Daoy (cell line): ENCODE measurements at places on chromosomes 1 and 21. TPM values are rescaled to one million over a fixed set of nuclear protein-coding genes. Genes with fewer than 3 reads are reported as not detected.
A peak's percentile ranks its signal among the peaks of the same experiment; 100 is the strongest.

The C1orf167 gene
- not detected in 2 replicates for total RNA-seq

- no peak for DNase-seq
These were observed 46.2 kb downstream of the PLPP3 start for GRCh38 chr1:56533197-56533596.

- no peak for DNase-seq
These were observed 77.1 kb downstream of the XCL2 start for GRCh38 chr1:168466714-168467131.

The S100A3 gene
- 9.0 and 12.2 TPM in 2 replicates for total RNA-seq

- no peak for DNase-seq
These were observed 41.8 kb downstream of the SGIP1 start for GRCh38 chr1:66575739-66576138.

The FAM151A gene
- not detected in 2 replicates for total RNA-seq

The A3GALT2 gene
- total RNA-seq, result not detected in 2 replicates

- DNase-seq, result no peak
These were observed 48.8 kb downstream of the ATP5PO start for GRCh38 chr21:33866826-33867225.

DNA sequence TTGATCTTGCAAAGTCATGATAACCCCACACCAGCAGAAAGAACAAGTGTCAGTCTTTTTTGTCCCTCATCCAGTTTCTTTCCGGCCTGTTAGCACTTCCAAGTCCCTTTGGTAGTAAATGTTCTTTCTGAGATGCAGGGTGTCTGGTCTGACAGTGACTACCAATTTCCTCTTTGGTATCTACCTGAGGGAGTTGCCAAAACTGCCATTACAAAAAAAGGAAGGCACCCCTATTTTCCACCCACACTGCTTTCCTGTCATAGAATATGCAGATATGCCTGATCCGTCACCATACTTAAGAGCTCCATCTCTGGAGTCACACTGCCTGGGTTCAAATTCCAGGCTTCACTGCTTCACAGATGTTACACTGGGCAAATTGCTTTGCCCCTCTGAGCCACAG lies 72.4 kb downstream of the ZNF281 start:
- no peak for DNase-seq

The CBR3 gene
- 37.0 and 49.8 TPM in 2 replicates for total RNA-seq

The PM20D1 gene
- total RNA-seq, result not detected in 2 replicates

DNA sequence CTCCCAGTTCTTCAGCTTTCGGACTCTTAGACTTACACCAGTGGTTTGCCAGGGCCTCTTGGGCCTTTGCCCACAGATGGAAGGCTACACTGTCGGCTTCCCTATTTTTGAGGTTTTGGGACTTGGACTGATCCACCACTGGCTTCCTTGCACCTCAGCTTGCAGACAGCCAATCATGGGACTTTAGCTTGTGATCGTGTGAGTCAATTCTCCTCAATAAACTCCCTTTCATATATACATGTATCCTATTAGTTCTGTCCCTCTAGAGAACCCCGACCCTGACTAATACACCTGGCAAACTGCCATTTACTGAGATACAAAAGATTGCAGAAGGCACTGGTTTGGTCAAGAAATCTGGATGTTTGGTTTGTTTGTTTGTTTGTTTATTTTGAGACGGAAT lies 6.4 kb upstream of the RAB4A start:
- DNase-seq, result no peak

The IGSF9 gene
- 1.7 and 2.7 TPM in 2 replicates for total RNA-seq

The FAF1 gene
- total RNA-seq, result 148 and 196 TPM in 2 replicates

The SERTAD4 gene
- 4.4 and 5.1 TPM in 2 replicates for total RNA-seq

GRCh38 chr1:25198663-25199252 lies 33.5 kb downstream of the SYF2 start:
- DNase-seq, result peak; percentile 18

The PRDM16 gene
- 0.91 and 3.1 TPM in 2 replicates for total RNA-seq

GRCh38 chr21:26281506-26281905 lies 110.9 kb upstream of the APP start:
- no peak for DNase-seq

The AADACL4 gene
- total RNA-seq, result not detected in 2 replicates

The CNR2 gene
- total RNA-seq, result not detected in 2 replicates

The NUDT4B gene
- total RNA-seq, result 5.7 and 30.9 TPM in 2 replicates

GRCh38 chr1:192270398-192270797 lies 46.4 kb upstream of the RGS21 start:
- no peak for DNase-seq

GRCh38 chr21:32307706-32308105 lies 9.1 kb downstream of the MRAP start:
- DNase-seq, result no peak

DNA sequence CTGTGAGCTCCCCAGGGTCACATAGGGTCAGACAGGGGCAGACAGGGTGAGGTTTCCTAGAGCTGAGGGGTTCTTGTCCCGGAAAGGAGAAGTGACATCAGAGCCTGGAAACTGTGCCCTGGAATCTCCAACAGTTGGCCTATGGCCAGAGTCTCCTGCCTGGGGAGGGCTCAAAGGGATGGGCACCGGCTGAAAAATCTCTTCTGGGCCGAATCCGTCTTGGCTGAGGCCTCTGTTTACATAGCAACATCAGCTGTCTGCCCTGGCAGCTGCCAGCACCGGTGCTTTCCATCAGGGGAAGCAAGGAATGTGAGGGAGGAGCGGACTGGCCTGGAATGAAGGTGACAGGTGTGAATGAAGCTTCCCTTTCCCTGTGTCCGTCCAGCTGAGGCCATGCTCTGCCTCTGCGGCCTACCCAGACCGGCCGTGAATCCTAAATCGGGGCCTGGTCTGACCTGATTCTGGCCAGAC lies 30.7 kb downstream of the VASH2 start:
- DNase-seq, result peak; percentile 15

- no peak for DNase-seq
These were observed 68.3 kb downstream of the PTGER3 start for GRCh38 chr1:70979313-70979712.

GRCh38 chr1:54952950-54953718 lies 27.3 kb upstream of the TMEM61 start:
- peak; percentile 41 for DNase-seq

DNA sequence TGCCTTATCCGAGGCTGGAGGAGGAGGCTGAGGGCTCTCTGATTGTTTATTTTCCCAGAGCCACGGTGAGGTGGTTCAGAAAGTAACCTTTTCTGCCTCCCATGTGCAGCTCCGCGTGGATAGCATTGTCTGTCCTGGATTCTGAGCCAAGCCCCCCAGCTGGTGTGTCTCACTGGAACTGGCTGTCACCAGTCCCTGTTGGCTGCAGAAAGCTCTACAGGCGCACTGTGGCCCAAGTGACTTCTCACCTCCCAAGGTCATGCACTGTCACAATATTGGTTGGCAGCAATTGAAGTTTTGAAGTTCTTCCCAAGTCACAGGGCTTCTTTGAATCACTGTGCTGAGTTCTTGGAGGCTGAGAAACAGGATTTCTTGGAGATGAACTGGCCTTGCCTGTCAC lies 8.2 kb downstream of the BMP8A start:
- no peak for DNase-seq

GRCh38 chr1:83530506-83530905 lies 468.4 kb downstream of the TTLL7 start:
- no peak for DNase-seq

The ADORA1 gene
- 0.89 and 2.7 TPM in 2 replicates for total RNA-seq

GRCh38 chr21:37237764-37238163 lies 29.4 kb downstream of the VPS26C start:
- no peak for DNase-seq

DNA sequence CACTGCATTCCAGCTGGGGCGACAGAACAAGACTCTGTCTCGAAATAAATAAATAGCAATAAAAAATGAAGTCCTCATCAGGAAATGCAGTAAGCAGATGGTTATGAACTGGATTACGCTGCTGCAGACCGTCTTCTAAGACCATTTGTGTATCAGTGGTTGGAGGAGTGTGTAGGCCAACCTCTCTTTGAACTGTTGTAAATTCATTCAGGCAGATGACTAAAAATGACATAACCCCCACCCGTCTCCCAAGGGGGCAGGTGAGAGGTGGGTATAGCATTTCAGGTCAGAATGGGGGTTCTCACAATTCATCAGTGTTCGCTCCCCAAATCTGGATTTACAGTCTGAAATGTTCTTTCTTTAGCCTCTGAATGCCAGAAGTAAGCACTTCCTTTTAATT lies 177.3 kb downstream of the KIF26B start:
- DNase-seq, result no peak

DNA sequence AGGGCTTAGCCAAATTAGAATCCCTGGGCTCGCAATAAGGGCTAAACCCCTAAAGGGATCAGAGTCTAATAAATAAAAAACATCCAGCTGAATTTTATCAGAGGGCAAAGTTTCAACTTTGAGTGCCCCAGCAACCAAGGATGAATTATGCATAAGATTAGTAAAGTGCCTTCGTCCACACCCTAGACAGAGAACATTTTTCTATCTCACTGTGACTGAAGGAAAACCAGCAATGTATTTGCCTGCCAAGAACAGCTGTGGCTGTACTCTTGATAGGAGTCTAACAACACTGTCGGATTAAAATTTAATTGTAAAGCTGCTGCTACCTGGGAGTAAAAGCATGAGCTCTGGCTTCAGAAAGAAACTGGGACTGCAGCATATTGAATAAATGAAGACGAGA lies 23.3 kb downstream of the WNT2B start:
- DNase-seq, result no peak

DNA sequence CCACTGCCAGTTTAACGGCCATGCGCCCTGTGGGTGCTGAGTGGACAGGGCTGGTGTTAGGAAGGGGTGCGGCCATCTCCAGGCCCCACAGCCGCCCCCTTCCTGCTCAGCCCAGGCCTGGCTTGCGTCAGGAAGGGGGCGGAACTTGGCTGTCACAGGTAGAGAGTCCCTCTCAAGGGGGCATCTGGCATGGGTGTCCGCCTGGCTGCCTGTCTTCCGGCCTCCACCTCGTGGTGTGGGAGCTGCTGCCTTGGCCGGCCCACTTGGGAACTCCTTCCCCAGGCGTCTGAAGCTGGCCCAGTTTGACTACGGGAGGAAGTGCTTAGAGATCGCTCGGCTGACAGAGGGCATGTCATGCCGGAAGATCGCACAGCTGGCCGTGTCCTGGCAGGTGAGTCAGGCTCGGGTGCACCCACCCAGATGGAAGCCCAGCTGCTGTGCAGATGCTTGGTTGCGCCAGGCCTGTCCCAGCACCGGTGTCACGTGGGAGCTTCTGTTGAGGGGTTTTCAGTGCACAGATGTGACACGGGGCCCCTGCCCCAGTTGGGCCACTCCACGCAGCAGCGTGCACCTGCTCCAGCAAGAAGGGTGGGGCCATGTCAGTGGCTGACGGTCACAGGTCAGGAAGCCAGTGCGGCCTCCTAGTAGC lies 9.1 kb upstream of the ATAD3B start:
- DNase-seq, result peak; percentile 79

The SH3BGR gene
- 4.3 and 4.6 TPM in 2 replicates for total RNA-seq

DNA sequence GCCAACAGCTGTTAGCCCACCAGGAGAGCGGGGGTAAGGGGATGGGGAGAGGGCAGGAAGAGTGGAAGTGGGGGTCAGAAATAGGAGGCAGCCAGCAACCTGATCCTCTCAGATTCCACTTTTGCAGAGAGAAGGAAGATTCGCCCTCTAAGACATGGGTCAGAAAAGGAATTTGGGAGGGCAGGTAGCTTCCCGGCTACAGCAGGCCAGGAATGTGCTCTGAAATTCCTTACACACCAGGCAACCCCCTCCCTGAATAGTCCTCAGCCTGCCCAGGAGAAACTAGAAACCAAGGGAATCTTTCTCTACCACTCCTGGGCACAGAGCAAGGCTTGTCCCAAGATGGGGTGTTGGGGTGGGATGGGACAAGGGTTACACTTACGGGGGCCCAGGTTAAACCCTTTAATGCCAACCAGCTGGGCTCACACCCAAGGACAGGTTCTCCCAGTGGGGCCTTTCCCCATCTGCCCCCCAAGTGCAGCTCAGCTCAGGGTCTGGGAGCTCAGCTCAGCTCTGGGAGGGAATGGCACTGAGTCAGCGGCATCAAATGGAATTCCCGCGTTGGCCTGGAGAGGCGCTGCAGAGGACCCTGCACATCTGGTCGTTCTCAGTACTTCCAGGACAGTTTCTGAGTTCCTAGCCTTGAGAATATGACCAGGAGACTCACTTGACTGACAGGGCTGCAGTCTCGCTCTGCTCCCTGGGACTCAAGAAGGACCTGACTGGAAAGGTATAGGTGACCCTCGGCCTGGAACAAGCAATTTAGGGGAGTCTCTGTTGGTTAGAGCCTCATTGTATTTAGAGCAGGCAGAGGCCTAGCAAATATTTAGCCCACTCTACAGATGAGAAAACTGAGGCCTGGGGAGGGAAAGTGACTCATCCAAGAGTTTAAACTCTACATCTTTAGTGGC lies 761 bp downstream of the TNNT2 start:
- DNase-seq, result peak; percentile 68

The ZNF281 gene
- 11.8 and 14.3 TPM in 2 replicates for total RNA-seq

The DIRAS3 gene
- total RNA-seq, result 67.9 and 69.4 TPM in 2 replicates

The ATXN7L2 gene
- total RNA-seq, result 8.6 and 14.2 TPM in 2 replicates

- no peak for DNase-seq
These were observed 114.1 kb downstream of the HS2ST1 start for GRCh38 chr1:87028576-87028975.

GRCh38 chr1:92465256-92465647 lies 21.5 kb downstream of the GFI1 start:
- no peak for DNase-seq

The VWA1 gene
- 2.2 and 5.7 TPM in 2 replicates for total RNA-seq

- DNase-seq, result no peak
These were observed 392.3 kb upstream of the ADAMTS5 start for GRCh38 chr21:27359141-27359540.

The EEIG2 gene
- 13.4 and 14.2 TPM in 2 replicates for total RNA-seq
